Activated CD4-positive, CD25-positive, alpha-beta regulatory T cell treated with anti-CD3 and anti-CD28 coated beads, Interleukin-2, amount 50 U/mL, for 72 hours (primary cell): ENCODE measurements at places on chromosomes 6 and 20.
A peak's percentile ranks its signal among the peaks of the same experiment; 100 is the strongest.

DNA sequence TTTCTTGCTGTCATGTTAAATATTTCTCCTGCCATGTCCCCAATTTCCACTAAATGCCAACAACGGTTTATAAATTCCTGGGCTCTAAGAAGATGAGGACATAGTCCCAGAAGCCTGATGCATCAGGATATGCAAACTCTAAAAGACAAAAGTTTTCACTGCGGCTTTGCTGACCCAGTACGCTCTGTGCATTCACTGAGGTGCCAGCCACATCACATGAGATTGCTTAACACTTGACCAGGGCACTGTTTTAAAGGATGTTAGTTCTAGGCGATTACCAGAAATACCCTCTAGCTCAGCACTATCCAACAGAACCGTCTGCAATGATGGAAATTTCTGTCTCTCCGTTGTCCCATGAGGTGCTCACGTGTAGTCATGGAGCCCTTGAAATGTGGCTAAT is 19.9 kb upstream of the ADTRP start:
- no peak for DNase-seq

- no peak for DNase-seq
Observed at GRCh38 chr6:161487694-161488093, 213.8 kb upstream of the AGPAT4 start.

DNA sequence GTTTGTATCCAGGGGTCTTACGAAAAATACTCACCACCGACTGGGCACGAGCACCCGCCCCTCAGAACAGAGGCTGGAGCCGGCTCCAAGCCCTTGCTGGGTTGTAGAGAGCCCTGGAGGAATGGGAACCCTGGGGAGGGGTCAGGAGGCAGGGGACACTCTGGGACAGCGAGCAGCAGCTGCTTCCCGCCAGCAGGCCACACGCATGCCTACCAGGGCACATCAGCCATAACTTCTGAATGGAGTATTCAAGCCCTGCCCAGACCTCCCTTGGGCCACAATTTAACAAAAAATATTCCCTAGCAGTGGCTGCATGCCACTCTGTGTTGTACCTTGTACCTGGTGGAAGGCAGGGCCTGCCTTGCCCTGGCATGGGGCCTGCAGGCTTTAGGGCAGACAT is 31.6 kb upstream of the CD93 start:
- no peak for DNase-seq

- DNase-seq, result no peak
Observed at GRCh38 chr6:144379356-144379755, 94.2 kb downstream of the UTRN start.

GRCh38 chr6:150290429-150290828 is 78.4 kb upstream of the IYD start:
- DNase-seq, result no peak

DNA sequence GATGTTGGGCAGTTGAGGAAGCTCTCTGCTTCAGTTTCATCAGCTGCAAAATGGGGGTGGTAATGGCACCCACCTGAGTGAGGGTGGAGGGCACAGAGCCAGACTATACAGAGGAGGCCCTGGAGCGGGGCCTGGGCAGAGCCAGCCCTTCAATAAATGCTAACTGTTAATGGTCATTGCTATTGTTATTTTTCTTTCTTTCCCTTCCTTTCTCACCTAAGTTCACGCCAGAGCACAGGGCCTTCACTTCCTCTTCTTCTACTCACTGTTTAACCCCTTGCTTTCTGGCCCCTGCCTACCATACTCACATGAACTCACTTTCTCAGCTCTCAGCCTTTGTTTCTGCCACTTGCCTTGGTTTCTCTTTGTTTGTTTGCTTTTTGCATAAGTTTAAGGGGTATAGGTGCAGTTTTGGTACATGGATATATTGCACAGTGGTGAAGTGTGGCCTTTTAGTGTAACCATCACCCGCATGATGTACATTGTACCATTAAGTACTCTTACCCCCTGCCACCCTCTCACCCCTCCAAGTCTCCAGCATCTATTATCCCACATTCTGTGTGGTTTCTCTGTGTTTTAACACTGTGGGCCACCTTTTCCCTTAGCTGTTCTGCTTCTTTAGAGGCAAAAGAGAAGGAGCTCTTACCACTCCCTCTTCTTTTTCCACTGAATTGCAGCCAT is 7.5 kb upstream of the RREB1 start:
- no peak for DNase-seq

- DNase-seq, result peak; percentile 64
Observed at GRCh38 chr20:63736893-63737694, 630 bp downstream of the LIME1 start.

GRCh38 chr6:35194390-35194789 is 19.4 kb upstream of the SCUBE3 start:
- no peak for DNase-seq

DNA sequence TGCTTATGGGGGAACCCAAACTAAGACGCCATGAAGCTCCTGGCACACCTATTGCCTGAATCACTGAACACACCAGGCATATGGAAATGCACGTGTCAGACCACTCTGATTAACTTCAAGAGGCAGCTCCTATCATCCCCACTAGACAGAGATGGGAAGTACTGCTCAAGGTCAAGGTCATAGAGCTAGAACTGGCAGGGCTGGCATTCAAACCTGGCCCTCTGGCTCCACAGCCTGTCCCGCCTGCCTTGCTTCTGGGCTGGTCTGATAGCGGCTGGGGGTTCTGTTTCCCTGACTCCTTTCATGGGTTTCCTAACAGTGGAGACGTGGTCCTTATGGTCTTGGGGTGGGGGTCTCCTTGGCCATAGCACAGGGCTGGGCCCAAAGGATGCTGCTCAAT is 22.6 kb upstream of the DSN1 start:
- no peak for DNase-seq

GRCh38 chr20:54535746-54536145 is 60.4 kb downstream of the DOK5 start:
- no peak for DNase-seq

DNA sequence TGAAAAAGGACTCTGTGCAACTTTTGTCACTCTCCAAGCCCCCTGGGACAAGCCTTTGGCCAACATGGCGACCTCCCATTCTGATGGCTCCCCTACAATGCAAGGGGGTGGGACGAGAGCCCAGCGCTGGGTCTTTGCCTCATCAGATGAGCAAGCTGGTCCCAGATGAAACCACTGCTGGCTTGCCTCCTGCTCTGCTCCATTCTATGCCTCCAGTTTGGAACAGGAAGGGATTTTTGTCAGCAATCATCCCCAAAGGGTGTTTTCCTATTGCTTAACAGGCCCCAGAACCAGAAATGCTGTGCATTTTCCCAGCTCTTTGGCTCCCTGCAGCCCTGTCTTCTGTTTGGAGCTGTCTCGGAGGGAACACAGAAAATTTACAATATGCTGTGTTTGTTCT is 412.7 kb downstream of the MAFB start:
- DNase-seq, result no peak

GRCh38 chr6:105817370-105817769 is 268.8 kb upstream of the PRDM1 start:
- DNase-seq, result no peak

GRCh38 chr6:12363651-12364381 is 73.7 kb downstream of the EDN1 start:
- no peak for DNase-seq

DNA sequence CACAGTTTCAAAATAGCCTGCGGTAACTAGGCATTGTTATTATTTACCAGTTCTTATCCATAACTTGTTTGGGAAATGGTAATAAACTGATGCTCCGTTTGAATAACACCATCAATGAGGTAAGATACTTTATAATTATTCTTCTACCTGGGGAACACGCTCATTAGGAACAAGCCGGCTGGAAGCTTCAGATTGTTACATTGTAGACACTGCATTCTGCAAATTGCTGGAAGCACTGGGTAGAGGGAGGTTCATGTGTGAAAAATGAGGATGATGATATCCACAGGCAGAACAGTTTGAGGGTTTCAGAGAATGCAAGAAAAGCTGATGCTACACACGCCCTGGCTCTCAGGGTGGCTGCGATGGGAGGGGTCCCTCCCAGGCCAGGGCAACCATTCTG is 560.6 kb upstream of the AGPAT4 start:
- DNase-seq, result no peak

- peak; percentile 44 for DNase-seq
Observed at GRCh38 chr6:20366082-20366830, 35.4 kb upstream of the E2F3 start.

DNA sequence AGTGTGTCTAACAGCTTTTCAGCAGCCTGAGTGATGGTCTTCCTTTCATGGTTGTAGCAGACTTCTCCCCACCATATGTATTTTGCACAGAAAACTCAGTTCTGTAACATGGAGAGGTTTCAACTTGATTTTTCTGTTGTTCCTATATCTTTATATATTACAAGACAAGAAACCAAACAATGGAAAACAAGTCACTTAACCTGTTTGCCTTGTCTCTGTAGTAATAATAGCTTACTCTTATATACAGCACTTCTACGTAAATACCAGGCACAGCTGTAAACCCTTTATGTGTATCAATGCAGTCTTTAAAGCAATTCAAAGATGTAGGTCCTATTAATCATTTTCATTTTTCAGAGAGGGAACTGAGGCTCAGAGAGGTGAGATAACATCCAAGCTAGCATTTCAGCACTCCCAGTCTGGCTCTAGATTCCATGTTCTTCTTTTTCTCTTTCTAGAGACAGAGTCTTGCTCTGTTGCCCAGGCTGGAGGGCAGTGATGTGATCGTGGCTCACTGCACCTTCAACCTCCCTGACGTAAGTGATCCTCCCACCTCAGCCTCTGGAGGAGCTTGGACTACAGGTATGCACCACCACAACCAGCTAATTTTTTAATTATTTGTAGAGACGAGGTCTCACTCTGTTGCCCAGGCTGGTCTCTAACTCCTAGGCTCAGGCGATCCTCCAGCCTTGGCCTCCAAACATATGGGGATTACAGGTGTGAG is 90.4 kb downstream of the DTNBP1 start:
- no peak for DNase-seq

DNA sequence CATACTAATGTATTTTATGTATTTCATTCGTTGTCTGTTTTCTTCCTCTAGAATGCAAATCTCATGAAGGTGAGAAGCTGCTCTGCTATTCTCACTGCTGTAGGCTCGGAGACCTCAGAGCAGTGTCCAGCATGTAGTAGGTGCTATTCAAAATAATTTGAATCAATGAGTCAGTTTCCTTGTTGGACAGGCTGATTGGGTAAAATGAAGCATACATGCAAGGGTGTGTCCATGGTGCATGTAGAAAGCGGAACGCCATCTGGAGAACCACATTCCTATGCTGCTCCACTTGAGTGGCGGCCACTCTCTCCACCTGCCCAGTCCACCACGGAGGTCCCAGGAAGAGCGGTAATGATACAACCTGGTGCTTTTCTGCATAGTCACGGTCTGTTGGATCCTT is 412.1 kb downstream of the QKI start:
- no peak for DNase-seq

- DNase-seq, result no peak
Observed at GRCh38 chr6:151084275-151084674, 155.5 kb upstream of the AKAP12 start.

DNA sequence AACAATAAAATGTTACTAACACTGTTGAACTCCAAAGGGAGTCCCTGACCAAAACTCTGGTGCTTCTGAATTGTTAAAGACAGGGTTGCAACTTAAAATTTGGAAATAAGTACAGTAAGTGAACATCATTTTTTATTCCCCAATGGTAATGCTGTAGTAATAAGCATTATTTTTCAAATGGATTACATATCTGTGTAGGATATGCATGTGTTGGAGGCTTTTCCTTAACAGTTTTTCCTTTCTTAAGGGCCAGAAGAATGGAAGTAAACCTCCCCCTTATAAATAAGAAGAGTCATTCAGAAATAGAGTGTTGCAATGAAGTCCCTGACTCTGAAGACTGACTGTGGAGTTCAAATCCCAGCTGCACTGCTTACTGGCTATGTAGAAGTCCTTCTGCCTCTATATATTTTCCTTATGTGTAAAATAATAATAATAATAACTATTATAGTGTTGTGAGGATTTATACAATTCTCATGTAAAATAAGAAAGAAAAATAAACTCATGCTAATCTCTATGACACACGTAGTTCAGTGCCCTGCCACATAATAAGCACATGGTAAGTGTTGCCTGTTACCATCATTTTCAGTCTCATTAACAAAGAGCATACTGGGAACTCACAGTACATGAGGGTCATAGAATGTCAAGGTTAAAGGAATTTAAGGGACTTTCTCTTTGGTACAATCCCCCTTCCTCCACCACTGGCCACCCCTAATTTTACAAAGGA is 129.8 kb upstream of the SMLR1 start:
- DNase-seq, result no peak

- peak; percentile 63 for DNase-seq
Observed at GRCh38 chr6:73451223-73452106, 632 bp downstream of the CGAS start.

DNA sequence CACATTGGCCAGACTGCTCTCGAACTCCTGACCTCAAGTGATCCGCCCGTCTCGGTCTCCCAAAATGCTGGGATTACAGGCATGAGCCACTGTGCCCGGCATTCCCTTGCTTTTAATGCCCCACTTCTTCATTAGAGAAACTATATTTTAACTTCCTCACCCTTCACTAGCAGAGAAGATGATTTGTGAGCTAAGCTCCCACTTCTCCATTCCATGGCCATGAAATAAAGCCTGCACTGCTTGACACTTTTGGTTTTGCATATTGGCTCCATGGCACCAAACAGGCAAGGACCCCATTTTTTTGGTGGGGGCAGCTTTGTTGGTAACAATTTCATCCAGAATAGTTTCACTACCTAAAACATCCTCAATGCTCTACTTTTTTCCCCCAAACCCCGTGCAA is 145.3 kb downstream of the TFAP2B start:
- DNase-seq, result no peak

DNA sequence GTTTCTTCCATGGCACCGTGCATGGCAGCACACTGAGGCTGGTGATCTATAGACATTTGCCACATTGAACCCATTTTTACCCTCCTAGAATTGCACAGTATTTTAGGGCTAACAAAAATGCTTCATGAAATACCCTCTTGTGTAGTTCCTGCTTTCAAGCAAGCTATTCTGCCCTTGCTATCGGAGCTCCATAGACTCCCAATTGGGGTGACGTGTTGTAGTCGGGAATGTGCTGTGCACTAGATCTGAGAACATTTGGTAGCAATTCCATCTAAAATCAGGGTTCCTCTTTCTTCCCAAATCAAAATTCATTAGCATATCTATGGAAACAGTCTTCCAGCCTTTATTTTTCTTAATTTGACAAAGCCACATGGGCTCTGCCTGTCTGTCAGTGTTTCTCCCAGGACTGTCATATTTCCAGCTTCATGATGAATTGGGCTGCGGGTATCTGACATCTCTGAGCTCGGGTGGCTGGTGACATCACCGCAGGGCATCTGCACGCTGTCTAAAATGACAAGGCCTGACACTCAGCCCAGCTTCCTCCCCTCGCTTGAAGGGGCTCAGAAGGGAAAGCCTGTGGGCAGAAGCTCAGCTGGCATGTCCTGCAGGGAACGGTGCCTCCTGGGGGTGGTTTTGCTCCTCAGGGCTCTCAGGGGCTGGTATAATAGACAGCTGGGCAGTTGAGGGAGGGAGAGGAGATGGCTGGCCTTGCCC is 406.4 kb downstream of the QKI start:
- DNase-seq, result no peak

DNA sequence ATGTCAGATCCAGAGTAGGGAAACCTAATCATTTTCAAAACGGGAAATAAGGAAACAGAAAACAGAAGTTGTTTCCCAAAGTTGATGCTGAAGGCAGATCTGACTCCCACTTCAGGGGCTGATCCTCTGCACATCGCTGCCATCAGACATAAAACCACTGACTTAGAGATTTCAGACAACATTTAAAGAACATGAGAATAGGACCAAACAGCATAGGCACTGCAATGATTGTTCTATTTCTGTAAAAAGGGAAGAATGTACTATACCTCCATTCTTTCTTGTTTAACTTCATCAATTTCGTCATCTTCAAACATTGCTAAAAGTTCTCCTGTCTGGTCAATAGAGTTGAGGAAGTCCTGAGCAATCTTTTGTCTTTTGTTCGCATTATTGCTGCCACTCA is 324.7 kb upstream of the RUNX2 start:
- no peak for DNase-seq
